ENCODE measurements at places on chromosomes 16 and 17.
A peak's percentile ranks its signal among the peaks of the same experiment; 100 is the strongest.

DNA sequence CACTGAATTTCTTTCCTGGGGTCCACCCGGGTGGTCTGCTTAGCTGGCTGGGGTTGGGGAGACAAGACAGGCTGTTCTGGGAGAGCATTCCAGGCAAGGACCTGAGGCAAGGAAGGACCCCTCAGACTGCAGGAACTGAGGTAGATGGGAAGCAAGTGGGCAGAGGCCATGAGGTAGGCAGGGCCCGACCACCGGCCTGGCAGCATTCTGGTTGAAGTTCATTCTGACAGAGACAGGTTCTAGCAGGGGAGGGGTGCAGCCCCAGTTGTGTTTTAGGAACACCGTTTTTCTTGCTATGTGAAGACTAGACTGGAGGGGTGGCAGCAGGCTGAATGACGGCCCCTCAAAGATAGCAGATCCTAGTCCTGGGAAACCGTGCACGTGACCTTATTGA lies 17.5 kb downstream of the B9D1 start:
- no peak for DNase-seq

- DNase-seq = no peak
Measured at GRCh38 chr16:4631444-4631843, 6.8 kb downstream of the MGRN1 start.

DNA sequence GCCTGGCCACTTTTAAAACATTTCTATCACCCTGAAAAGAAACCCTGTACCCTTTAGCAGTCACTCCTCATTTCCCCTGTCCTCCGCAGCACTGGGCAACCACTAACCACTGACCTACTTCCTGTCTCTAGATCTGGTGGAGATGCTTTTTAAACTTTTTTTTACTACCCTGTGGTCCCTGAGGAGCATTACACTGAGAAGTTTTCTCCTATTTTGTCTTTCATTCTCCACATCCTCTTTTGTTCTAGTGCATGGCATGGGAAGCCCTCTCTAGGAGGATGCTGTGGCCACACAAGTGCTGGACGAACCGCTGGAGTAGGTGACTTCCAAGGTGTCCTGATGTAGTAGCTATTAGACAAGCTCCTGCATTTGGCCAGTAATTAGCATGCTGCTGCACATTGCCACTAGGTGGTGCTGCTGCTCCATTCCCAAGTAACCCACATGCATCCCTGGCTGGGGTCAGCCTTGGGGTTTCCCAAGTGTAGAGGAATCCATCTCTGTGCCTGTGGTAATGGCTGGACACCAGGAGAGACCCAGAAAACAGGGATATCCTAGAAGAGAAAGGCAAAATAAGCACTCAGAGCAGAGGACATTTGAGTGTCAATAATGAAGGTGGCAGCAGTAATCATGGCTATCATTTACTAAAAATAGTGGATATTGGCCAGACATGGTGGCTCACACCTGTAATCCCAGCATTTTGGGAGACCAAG lies 143.8 kb upstream of the CRHR1 start:
- peak; percentile 79 for DNase-seq

DNA sequence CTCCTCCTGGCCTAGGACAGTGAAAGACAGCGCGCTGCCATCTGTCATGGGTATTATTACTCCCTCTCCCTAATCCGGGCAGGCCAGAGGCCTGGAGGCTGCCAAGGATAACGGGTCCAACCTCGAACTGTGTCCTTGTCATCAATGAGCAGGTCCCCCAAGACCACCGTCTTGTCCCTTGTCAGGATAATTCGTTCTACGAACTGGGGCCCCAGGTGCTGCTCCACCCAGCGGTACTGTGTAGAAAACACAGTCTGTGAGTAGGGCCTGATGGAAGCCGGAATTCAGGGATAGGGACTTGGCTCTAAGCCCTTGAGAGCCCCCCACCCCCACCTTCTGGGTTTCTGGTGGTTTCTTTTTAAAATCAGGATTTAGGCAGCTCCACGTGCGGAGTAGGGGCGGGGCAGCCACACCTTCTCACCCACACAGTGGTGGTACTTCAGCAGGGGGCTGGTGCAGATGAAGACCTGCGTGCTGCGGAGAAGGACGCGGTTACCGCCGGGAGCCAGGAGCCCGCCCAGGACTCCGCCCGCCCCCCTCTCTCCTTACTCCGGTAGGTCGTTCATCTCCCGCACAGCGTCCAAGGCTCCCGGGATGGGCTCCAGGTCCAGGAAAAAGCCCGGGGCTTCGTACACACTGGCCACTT lies 787 bp downstream of the NT5C start:
- DNase-seq = peak; percentile 59

DNA sequence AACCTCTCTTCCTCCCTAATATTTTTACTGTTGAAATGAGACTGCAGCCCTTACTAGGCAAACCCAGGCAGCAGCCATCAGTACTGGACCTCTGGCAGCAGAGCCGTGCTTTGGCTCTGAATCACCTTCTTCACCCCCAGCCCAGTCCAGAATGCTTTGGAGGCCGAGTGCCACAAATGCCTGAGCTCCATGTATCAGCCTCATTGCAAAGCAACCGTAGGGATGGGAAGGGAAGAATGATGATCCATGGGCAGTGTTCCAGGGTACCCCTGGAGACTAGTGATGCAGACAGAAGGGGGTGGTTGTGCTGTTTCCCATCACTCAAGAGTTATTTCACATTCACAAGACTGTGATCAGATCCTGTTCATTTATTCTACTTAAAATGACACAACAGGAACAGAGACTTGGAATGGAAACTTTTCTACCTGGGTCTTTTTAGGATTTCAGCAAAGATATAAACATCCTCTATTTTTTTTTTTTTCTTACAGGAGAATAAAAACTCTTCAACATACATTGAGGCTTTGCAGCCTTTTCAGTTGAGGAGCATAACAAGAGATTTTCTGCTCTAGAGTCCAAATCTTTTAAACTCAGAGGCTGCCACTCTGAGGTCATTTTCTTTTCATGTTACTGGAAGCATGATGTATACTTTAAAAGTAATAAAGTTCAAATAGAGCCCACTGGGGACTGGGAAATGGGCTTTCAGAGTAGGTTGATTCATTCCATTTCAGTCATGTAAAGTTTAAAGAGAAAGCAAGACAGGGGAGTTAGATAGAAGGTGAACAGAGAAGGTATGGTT lies 138.3 kb downstream of the KCNJ2 start:
- no peak for DNase-seq

DNA sequence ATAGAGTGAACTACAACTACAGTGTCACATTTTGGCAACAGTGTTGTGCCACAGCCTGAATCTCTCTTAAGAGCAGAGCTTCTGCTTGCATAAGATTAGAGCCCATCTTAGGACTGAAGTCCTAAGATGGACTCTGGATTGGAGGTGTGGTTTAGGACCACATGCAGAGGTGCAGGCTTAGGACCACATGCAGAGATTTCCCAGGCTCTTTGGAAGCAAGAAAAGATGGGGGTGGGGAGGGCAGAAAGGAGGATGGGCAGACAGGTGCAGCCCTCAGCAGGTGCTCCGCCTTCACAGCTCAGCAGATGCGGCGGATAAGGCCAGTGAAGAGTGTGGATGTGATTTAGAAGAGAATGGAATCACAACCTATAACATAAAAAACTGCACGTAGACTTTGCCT lies 128.7 kb downstream of the TANGO6 start:
- no peak for DNase-seq

- no peak for DNase-seq
Measured at GRCh38 chr16:89392881-89393737, 97.3 kb downstream of the ANKRD11 start.

DNA sequence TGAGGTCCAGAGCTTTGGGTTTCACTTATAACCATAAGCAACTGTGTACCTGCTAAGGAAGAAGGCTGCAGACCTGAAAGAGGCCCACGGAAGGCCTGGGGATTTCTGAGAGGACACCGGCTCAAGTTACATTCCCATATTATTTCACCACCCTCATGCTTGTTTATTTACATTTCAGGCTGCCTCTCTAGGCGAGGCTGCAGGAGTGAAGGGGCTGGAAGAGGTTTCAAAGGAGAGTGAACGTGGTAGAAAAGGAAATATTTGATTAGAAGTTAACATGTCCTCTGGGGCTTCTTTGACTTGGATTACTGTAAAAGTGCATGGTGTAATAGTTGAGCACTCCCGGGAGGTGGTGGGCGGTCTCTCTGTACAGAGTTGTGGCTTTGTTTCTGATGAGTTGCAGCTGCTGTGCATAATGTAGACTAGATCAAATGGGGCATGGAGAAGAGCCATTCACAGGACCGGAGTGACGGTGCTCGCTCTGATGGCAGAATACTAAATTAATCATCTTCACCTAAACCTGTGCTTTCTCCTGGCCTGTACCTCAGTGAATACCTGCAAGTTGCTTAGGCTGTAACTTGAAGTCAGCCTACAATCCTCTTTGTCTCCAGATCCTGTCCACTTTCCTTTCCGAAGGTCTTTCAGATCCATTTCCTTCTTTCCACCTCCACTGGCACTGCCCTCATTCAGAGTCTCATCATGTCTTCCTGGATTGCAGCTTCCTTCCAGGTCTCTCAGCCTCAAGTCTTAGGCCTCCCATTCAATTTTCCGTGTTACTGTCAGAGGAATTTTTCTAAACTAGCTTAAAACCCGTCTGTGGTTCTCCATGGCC lies 1.9 kb upstream of the CPD start:
- DNase-seq = peak; percentile 60

- DNase-seq = peak; percentile 50
Measured at GRCh38 chr16:89737341-89738071, 16.2 kb downstream of the ZNF276 start.

DNA sequence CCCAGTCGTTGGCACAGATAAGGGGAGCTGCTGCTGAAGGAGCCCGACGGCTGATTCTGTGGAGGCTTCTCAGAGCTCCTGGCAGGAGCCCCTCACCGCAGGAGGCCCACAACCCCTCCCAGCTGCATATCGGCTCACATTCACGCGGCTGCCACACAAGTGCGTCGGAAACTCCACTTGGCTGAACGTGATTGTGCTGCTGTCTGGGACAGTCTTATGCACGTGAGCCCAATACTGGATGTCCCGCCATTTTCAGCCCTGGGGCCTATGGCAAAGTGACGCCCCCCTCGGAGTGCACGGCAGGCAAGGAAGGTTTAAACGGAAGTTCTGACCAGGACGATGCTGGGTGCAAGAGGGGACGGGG lies 8.7 kb upstream of the PITPNA start:
- DNase-seq = no peak

- DNase-seq = no peak
Measured at GRCh38 chr17:57396511-57396921, 140.2 kb downstream of the MSI2 start.

DNA sequence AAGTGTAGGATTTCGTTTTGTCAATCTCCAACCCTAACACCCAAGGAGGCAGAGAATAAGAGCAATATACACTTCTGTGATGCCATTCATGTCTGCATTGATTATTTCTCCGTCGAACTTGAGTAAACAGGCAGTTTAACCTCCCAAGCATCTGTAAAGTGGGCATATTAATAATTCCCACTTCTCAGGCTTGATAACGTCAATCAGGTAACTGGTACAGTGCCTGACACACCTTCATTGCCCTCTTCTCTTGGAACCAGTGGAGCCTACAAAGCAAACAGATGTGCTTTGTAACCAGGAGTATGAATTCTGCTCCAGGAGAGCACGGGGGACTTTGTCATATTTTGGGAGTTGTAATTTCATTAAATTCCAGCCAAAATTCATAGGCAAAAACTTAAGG lies 32.5 kb upstream of the PLCG2 start:
- no peak for DNase-seq

DNA sequence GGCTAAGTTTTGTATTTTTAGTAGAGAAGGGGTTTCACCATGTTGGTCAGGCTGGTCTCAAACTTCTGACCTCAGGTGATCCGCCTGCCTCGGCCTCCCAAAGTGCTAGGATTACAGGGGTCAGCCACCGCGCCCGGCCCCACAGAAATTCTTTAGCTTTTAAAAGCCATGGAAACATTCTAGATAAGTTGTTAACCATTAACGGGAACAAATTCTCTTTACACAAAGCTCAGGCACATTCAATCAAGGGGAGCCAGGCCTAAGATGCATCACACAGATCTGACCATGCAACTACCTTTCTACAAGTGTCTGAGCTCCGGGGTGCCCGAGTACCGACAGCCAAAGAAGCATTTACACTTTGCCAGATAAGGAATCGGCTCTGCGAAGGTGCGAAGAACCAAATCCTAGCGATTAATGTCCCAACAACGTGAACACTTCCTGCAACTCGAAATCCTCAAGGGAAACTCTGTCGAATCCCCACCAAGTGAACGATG lies 1.0 kb downstream of the EMC8 start:
- DNase-seq = no peak

- DNase-seq = peak; percentile 40
Measured at GRCh38 chr16:71441348-71442050, 355 bp downstream of the TLE7 start.

GRCh38 chr17:2213291-2213960 lies 90.2 kb downstream of the SMG6 start:
- DNase-seq = no peak

DNA sequence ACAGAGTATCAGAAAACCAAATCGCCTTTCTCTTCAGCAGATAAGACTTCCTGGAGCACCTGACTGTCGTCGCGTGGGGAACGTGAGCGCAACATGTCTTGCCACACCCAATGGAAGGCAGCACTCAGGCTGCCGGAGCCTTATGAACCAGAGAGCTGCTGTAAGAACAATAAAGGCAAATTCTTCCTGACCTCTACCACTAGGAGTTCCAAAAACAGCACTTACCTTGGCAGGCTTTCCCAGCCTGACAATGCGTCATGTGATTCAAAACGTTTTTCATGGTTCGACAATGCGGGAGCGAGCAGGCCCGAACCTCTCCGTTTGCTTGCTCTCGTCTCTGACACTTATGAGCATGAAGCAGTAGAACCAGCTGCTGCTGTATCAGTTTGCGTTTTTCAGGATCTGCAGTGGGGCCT lies 75.8 kb upstream of the TRAP1 start:
- no peak for DNase-seq

- no peak for DNase-seq
Measured at GRCh38 chr17:29054835-29055234, 11.9 kb downstream of the PIPOX start.

DNA sequence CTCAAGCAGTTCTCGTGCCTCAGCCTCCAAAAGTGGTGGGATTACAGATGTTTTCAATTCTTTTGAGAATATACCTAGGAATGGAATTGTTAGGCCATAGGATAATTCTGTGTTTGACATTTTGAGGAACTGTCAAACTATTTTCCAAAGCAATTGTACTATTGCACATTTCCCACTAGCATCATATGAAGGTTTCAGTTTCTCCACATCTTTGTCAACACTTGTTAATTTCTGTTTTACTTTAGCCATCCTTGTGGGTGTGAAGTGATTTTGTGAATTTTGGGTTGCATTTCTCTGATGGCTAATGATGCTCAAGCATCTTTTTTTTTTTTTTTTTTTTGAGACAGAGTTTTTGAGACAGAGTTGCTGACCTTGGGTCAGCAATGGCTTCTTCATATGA lies 6.2 kb downstream of the NT5M start:
- no peak for DNase-seq

Data from stimulated activated CD4-positive, alpha-beta T cell treated with anti-CD3 and anti-CD28 coated beads, Interleukin-2, amount 100 ng/mL, for 24 hours (primary cell).